Activated gamma-delta T cell (primary cell): ENCODE measurements at places on chromosomes 2 and 18.

- no peak for DNase-seq
These were observed 35.4 kb downstream of the NTSR2 start for GRCh38 chr2:11634584-11634983.

GRCh38 chr2:216392018-216392562 is 19.8 kb upstream of the MARCHF4 start:
- no peak for DNase-seq

DNA sequence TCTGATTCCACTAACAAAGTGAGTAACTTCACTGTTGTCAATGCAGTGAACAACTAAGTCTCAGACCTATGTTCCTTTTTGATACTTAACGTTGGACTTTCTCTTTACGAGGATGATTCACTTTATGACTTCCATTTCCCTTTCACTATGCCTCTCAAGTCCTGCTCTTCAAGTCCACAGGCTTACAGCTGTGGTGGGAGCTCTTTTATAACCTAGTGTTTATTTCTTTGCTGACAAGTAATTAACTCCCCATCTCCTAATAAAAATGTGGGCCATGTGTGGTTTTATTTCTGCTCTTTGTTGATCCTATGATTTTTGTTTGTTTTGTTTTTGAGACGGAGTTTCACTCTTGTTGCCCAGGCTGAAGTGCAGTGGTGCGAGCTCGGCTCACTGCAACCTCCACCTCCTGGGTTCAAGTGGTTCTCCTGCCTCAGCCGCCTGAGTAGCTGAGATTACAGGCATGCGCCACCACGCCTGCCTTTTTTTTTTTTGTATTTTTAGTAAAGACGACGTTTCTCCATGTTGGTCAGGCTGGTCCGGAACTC is 142.1 kb downstream of the USP34 start:
- no peak for DNase-seq

DNA sequence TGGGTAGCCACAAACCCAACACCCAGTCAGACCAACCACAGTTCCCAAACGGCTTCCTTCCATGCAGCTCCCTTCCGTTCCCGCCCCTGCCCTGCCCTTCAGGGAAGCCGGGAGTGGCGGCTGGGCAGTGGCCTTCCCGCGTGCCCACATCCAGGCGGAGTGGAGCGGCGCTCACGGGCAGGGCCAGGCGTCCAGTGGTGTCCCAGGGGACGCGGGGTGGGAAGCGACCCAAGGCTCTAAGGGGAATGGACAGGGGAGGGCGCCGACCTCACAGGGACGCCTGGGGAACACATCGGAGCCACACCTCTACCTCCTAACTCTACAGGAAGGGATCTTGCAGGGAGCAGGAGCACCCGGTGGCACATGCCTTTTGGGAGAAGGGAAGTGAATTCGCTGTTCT is 225.9 kb upstream of the MGAT5 start:
- DNase-seq = no peak

- DNase-seq = no peak
These were observed 234.3 kb upstream of the ACVR2A start for GRCh38 chr2:147610496-147611040.

DNA sequence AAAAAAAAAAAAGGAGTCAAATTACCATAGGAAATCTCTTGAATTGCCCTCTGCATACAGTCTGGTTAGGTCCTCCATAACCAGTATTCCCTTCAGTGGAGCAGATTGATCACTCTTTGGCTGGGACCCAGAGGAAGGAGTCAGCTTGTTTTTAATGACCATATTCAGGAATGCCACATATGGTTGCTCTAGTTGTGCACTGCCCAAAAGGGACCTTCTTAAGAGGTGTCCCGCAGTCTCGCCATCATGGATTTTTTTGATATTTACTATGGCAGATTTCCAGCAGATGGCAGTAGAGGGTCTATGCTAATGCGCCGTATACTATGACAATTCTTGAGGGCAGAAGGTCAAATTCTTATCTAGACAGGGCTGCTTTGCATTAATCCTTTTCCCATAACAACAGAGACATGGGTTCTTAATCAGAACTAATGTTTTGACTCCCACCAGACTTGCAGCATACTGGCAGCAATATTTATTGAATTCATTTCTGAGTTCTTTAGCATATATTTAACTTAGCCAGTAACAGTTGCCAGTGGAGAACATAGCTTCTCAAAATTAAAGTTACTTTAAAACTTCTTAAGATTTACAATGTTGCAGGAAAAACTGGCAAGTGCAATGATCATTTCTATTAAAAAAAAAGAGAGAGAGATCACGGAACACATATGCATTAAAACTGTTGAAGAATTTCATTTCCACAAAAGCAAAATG is 31.8 kb upstream of the INPP4A start:
- DNase-seq = no peak

GRCh38 chr2:47783486-47784351 is 774 bp downstream of the MSH6 start:
- DNase-seq = peak; percentile 60

GRCh38 chr2:201523506-201523905 is 72.0 kb downstream of the STRADB start:
- no peak for DNase-seq

- no peak for DNase-seq
These were observed 19.8 kb downstream of the NEMP2 start for GRCh38 chr2:190514676-190515075.

- DNase-seq = no peak
These were observed 14.8 kb downstream of the HS6ST1 start for GRCh38 chr2:128303911-128304310.

DNA sequence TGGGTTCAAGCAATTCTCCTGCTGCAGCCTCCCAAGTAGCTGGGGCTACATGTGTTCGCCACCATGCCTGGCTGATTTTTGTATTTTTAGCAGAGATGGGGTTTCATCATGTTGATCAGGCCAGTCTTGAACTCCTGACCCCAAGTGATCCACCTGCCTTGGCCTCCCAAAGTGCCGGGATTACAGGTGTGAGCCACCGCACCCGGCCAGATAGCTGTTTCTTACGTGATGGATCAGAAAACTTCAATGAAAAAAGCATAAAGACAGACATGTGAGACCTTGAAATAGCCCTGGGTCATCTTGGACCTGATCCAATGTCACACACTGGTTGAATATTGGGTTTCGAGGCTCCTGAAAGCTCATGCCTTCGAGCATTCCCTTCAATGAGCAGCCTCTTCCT is 66.7 kb upstream of the RTN4 start:
- no peak for DNase-seq

DNA sequence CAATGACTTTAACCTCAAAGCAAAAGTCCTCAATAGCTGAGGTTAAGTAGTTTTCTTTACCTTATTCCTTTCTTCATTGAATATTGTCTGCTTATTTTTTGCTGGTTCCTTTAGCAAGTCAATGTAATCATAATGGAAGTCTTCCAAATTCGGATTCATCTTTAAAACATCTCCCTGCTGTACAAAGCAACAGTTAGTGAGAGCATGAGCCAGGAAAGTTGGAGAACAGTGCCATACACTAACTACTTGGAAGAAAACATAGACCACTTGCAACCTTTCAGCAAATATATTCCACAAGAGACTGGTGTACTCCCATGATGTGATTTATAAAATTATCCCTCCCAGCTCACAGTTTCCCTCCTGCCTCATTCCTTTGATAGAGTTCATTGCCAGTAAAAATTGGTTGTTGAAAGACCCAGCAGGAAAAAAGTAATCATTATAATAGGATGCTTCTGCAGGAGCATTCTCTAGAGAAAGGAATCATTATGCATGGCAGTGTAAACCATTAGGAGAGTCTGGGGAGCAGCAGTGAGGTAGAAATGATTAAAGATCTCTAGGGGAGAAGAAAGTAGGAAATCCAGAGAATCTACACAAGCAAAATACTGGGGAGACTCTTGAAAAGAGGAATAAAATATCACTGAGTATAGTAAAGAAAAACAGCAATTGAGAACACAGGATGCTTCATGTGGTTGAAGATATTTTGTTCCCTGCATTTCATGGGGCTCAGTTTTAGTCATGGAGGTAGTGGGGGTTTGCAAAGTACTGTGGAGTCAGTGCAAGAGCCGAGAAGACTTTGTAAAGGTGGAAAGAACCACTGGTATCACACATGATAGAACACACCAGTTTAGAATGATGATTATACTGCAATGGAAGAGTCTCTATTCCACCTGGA is 38.6 kb upstream of the TTN start:
- DNase-seq = no peak

- DNase-seq = no peak
These were observed 37.8 kb downstream of the RDH14 start for GRCh38 chr2:18522484-18523146.

GRCh38 chr2:31256611-31257382 is 22.8 kb downstream of the EHD3 start:
- DNase-seq = no peak

GRCh38 chr2:239966029-239966852 is 58.9 kb downstream of the NDUFA10 start:
- no peak for DNase-seq

- DNase-seq = no peak
These were observed 69.7 kb upstream of the SULT1C3 start for GRCh38 chr2:108169982-108170625.
